ENCODE measurements at places on chromosomes 4 and X.

DNA sequence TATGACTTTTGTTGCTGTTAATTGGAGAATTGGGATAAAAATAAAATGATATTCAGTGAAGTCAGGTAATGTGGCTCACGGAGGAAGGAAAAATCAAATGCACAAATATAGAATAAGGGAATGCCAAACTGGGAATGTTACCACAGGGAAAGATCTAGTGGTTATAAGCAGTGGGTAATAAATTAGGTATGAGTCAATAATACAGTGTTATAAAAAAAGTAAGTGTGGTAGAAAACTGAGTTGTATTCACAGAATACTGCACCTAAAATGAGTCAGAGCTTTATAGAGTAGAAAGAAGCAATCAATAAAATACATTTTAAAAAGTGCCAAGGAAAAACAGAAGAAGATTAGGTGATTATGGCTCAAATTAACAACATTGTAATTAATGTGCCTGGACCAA lies 34.5 kb downstream of the INTS12 start:
- no peak for ATAC-seq

DNA sequence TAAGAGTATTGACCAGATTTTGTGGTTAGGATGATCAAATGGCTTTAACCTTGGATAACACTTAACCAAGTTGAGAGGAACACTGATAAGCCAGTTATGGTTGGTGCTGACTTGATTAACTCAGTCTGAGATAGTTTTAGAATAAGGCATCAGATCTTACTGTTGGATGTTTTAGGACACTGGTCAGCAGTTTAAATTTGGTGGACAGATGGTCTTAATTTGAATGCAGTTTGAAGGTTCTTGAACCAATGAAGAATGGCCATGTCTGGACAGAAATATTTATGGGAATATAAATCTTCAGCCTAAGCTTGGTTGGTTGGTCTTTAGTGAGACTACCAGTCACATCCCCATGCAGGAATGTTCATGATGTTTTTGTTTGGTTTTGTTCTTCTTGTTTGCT lies 2.6 kb upstream of the GIMD1 start:
- ATAC-seq = no peak

DNA sequence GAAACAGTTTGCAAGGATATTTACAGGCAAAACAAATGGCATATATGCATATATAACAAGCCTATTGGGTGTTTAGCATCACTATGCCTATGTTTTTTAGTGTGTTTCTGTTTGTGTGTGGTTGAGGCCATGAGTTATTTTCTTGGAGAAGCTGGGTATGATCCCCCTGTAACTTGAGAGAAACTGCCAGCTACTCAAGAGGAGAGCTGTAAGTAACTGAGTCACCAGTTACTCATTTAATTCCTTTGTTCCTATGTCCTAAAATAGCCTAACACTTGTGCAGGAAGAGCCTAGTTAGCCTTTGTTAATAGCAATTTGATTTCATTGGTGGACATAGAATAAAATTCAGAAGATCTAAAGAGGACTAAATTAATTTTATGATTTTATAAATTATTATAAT lies 79.1 kb downstream of the PWWP3B start:
- no peak for ATAC-seq

DNA sequence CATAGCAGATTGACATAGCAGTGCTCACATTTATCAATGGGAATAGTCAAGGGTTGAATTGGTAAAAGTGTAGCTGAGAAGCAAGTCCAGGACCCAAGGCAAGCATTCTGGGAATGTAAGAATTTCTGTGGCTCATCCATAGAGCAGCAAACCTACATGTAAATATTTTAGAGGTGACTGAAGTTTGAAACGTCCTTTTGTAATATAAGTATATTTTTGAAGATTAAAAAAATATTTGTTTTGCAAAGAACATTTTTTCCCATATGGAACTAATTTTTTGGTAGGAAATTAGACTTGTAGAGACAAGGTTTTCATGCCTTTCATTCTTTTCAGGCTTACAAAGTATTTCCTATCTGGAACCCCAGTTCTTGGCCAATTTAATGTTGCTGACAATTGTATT lies 104.0 kb downstream of the TEX13A start:
- no peak for ATAC-seq

DNA sequence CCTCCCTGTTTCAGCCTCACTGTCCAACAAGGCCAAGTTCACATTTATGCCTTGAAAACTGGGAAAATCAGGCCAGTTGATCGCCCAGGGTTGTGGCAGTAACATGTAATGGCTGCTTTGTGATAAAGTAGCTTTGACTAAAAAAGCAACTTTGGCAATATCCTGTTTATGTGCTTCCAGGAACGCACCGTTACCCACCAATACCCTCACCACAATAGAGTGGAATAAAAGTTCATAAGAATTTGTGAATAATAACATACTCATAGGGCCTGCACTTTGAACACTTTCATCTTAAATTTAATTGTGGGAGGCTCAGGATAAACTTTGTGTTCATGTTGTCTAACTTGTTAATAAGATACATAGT lies 80.7 kb upstream of the MAML3 start:
- ATAC-seq = no peak

- no peak for ATAC-seq
These were observed 25.8 kb downstream of the CRMP1 start for GRCh38 chr4:5866841-5867813.

GRCh38 chr4:174427571-174428140 lies 94.6 kb downstream of the HPGD start:
- ATAC-seq = no peak

- ATAC-seq = no peak
These were observed 45.5 kb downstream of the CHRNA9 start for GRCh38 chr4:40380647-40381046.

- ATAC-seq = no peak
These were observed 564.7 kb upstream of the ACTRT1 start for GRCh38 chrX:128616933-128617332.

GRCh38 chrX:12672367-12673106 lies 118.7 kb upstream of the PRPS2 start:
- ATAC-seq = no peak

DNA sequence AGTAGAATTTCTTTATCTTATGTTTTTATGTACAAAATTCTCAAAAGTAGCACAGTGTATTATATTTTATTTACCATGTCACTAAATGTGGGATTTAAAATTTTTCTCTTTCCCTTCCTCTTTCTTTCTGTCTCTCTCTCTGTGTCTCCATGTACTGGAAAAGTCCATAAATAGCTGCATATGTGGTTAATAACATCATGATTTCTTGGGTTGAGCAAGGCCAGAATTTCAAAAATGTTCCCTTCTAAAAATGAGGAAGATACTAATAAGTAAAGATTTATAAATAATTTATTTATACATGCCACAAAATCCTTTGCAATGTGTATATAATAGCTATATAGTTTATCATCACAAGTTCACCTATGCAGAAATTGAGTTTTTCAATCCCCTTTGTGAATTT lies 29.1 kb upstream of the DKK2 start:
- ATAC-seq = no peak

- ATAC-seq = no peak
These were observed 15.7 kb downstream of the ZNF518B start for GRCh38 chr4:10441512-10441911.

DNA sequence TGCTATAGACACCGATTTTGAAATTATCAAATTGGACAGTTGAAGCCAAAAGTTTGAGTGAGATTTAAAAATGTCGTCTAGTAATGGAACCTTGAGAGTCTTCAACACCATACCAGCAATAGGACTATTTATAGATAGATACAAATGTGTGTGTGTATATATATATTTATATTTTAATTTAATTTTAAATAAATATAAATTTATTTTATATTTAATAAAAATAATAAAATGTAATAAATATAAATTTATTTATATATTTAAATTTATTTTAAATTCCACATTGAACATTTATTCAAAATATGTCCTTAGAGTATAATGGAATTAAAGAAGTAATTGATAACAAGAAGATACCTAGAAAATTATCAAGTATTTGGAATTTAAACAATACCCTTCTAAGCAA lies 221.9 kb upstream of the CXXC4 start:
- no peak for ATAC-seq

GRCh38 chr4:94298725-94299252 lies 43.8 kb downstream of the HPGDS start:
- no peak for ATAC-seq

DNA sequence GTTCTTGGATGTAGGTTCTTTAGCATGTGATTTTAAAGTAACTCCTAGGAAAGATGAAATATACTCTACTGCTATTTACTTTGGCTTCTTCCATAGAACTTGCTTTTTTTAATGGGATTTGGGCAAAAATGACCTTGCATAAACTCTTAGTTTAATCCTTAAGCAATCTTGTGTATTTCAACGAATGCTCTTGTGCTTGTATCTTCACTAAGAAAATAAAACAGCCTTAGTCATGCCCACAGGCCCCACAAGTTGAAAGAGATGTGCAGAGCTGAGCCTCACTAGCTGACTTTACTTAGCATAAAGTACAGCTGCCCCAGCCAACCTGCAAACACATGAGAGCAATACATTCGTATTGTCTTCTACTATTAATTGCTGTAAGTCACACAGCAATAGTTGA lies 1609.2 kb downstream of the STIM2 start:
- ATAC-seq = no peak

- ATAC-seq = no peak
These were observed 98.9 kb downstream of the SPRY1 start for GRCh38 chr4:123495530-123495929.

DNA sequence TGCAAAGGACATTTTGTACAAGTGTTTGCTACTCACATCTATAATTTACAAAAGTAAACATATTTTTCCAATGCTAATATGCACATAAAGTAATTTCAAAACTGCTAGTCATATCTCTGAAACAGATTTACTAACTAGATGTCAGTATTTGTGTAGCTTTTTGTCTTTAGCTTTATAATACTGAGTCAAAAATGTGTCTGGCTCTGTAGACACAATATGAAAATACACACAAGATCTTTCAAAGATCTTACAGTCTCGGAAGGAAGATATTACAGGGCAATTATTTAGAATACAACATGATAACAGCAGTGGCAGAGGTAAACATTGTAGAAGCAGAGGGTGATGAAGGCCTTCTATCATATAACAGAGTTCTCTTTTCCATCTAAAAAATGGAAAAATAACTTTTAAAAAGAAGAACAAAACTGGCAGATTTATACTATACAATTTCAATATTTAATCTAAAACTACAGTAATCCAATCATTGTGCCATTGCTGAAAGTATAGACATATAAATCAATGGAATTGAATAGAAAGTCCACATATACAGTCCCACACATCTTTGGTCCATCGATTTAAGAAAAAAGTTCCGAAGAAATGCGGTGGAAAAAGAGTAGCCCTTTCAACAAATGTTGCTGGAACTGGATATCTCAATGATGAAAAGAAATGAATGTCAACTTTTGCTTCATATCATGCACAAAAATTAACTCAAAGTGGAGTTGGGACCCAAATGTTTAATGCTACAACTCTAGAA lies 29.4 kb downstream of the ARAP2 start:
- no peak for ATAC-seq

DNA sequence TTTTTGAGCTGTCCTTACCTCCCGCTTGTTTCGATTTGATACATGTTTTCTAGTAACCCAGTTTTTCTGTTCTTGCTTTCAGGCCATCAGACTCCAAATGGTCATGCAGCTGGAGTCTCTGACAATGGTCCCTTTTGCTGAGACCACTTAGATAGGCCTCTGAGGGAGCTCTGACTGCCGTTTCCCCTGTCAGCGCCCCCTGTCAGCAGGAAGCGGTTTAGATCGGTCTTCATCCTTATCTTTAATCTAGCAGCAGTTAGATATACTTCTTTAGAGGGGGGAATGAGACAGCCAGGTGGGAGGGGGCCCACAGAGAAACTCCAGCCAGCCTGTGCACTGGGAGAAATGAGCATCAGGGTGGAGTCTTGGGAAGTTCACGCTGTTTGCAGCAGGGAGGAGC lies 457.9 kb downstream of the GPAT3 start:
- no peak for ATAC-seq

DNA sequence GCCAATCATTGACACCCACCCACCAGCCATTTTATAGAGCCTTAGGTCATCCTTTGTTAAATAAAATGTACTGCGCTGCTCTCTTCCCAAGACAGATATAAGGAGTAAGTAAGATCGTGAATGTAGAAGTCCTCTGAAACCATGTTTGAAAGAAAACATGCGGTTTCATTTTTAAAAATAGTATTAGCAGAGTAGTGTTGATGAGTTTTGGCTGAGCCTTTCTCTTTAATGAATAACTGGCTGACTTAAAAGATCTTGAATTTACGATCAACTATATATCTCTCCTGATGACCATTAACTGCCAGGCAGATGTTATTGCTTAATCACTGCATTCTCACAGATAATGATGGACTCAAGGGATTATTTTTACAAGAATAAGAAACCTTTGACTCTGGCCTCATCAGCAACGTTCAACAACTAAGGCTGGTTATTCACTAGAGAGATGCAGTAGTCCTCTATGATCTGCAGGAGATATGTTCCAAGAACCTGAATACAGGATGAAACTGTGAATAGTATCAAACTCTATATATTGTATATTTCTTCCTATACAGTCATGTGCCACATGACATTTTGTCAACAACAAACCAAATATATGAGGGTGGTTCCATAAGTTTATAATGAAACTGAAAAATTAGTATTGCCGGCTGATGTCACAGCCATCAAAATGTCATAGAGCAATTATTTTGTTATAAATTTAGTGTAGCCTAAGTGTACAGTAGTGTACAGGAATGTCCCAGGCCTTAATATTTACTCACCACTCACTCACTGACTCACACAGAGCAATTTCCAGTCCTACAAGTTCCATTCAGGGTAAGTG lies 80.8 kb downstream of the FAM13A start:
- no peak for ATAC-seq

GRCh38 chrX:70292788-70293187 lies 2.9 kb downstream of the KIF4A start:
- ATAC-seq = no peak

- no peak for ATAC-seq
These were observed 28.9 kb upstream of the SMIM31 start for GRCh38 chr4:164725066-164725465.

DNA sequence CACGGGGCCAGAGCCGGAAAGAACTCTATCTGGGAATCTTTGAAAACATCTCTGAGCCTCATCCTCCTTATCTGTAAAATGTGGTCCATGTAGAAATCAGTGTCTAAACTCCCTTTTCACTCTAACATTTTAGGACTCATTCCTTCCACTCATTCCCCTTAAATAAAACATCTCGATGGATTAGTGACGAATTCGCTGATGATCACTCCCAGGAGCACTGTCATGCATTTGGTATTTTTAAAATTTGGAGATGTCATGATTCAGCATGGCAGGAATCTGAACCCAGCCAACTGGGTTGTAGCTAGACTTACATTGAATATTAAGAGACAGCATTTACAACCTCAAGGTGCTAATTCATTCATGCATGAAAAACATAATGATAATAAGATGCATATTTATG lies 88.1 kb downstream of the SPANXN3 start:
- ATAC-seq = no peak

DNA sequence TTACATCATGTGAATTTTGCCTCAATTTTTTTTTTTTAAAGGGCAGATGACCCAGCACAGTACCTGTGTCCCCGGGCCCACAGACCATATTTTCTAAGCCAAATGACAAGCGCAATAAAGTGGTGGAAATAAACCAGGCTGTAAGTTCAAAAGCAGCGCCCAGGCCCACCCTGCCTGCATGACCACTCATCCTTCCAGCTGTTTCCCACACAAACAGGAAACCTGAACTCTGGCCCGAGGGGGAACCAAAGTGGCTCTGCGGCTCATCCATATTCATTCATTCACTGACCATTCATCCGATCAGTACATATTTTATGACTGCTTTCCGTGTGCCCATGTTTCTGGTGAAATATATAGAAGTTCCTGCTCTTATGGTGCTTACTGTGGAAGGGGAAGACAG lies 33.7 kb upstream of the CRMP1 start:
- ATAC-seq = no peak

Data from activated CD4-positive, CD25-positive, alpha-beta regulatory T cell treated with anti-CD3 and anti-CD28 coated beads, Interleukin-2, amount 50 U/mL, for 24 hours (primary cell).